Stimulated activated naive CD8-positive, alpha-beta T cell treated with anti-CD3 and anti-CD28 coated beads, Interleukin-15, Interleukin-2, amounts not matched to agents 100 U/mL and 50 U/mL, for 24 hours (primary cell): ENCODE measurements at places on chromosomes 4 and X.
A peak's percentile ranks its signal among the peaks of the same experiment; 100 is the strongest.

DNA sequence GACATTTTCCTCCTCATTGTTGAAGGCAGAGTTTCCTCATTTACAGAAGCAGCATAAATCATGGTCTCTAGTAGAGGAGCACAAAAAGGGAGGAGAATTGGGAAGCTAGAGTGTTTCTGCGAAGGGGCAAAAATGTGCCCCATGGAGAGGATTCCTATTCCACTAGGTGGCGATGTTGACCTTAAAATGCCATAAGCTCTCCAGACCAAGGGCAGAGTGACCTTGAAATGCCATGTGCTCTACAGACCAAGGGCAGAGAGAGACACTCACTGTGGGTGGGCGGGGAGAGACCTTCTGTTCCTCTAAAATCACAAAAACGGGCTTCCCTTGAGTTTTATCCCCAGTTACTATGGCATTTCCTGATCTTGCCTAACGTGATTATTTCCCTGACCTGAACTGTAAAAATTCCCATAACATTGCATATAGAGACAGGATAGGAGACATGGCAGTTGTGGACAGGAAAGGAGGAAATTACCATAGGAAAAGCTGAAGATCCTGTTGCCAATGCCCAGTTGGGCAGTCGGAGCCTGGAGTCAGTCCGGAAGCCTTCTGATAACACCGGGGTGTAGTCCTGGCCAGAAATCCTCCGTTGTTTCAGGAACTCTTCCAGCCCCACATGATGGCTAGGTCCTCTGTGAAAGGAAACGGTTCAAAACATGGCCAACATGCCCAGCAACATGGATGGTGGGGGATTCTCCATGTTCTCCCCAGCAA lies 567.7 kb downstream of the MAGEB5 start:
- peak; percentile 3 for DNase-seq

GRCh38 chr4:155143512-155143911 lies 64.9 kb upstream of the NPY2R start:
- DNase-seq = no peak

GRCh38 chr4:9384126-9384525 lies 21.2 kb downstream of the USP17L30 start:
- DNase-seq = no peak

GRCh38 chrX:132664273-132664672 lies 175.4 kb upstream of the MBNL3 start:
- no peak for DNase-seq

DNA sequence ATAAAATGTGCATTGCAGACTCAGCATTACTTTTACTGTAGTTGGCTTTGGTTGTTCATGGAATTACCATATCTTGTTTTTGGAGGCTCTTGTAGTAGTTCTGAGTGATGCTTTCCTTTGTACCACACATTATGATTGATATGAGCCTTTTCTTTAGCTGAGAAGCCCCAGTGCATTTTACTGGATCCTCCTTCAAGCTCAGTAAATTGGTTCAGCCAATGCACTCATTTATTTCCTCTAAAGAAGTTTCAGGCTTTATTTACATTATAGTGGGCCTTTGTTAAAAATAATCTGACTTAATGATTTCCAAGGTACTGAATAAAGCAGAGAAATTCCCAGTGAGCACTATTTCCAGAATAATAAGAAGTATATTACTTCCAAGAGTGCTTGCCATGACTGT lies 21.8 kb downstream of the UPRT start:
- DNase-seq = no peak

DNA sequence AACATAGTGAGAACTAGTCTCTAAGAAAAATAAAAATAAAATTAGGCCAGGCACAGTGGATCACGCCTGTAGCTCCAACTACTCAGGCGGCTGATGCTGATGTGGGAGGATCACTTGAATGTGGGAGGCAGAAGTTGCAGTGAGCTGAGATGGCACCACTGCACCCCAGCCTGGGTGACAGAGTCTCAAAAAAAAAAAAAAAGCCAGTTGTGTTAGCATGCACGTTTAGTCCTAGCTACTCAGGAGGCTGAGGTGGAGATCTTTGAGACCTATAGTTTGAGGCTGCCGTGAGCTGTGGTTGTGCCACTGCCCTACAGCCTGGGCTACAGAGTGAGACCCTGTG lies 2.5 kb downstream of the DCK start:
- DNase-seq = no peak

- no peak for DNase-seq
Observed at GRCh38 chr4:7937006-7937405, 2.7 kb downstream of the AFAP1 start.

DNA sequence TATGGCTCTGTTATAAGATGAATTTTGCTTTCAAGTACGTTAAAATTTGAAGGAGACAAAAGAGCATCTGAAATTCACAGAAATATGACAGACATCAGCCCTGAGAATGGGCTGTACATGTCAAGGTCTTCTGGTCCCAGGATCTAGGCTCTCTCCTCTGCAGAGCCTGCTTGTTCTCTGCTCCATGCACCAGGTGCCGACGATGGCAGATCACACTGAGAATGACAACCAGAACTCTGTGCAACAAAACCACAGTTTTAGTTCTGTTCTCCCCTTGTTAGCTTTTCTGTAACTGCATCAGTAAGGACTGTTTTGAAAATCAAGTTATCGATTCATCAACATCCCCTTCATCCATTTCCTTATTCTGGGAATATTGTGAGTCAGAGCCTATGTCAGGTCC lies 30.9 kb upstream of the LGI2 start:
- no peak for DNase-seq

DNA sequence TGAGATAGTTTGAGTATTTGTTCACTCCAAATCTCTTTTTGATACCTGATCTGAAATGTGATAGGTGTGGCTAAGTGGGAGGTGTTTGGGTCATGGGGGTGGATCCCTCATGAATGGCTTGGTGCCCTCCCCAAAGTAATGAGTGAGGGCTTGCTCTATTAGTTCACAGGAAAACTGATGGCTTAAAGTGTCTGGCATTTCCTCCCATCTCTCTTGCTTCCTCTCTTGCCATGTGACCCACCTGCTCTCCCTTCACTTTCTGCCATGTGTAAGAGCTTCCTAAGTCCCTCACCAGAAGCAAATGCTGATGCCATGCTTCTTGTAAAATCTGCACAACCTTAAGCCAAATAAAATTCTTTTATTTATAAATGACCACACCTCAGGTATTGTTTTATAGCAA lies 61.1 kb downstream of the MAD2L1 start:
- DNase-seq = no peak

- no peak for DNase-seq
Observed at GRCh38 chrX:50769389-50770063, 44.5 kb downstream of the SHROOM4 start.

DNA sequence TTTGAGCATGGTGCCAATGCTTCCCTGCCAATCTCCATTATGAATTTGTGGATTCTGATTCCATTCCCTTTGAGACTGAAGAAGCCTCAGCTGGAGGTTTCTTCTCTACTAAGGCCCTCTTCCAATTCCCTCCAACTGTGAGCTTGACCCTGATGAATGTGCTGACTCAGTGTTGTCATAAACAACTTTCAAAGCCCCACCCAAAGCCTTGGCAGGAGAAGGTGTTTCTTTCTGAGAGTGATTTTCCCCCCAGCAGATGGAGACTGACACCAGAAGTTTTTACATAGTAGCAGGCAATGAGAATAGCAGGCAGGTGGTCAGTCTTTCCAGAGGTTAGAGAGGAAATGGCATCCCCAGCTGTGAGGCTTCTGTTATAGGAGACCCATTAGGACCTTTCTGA lies 53.1 kb downstream of the OCRL start:
- no peak for DNase-seq
